Endothelial cell (in vitro differentiated cells): ENCODE measurements at places on chromosomes 4 and X.
A peak's percentile ranks its signal among the peaks of the same experiment; 100 is the strongest.

DNA sequence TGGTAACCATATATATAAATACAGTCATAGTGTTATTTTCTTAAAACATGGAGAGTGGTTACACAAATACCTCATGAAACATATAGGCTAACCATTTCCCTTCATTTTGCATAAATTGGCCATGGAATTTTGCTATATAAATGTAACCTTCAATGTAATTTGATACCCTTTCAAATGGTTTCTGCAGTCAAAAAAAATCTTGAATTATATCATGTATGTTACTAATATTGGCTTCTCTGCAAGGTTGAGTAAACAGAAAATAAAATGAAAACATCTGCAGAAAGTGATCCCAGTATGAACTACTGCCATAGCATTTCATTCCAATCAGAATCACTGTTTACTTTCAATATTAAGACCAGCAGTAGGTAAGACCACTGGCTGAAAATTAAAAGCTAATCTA lies 1165.9 kb upstream of the TENM3 start:
- no peak for DNase-seq

GRCh38 chr4:174600391-174600790 lies 78.1 kb upstream of the HPGD start:
- no peak for DNase-seq

- DNase-seq, result no peak
These were observed 717.6 kb upstream of the TENM3 start for GRCh38 chr4:181525634-181526033.

DNA sequence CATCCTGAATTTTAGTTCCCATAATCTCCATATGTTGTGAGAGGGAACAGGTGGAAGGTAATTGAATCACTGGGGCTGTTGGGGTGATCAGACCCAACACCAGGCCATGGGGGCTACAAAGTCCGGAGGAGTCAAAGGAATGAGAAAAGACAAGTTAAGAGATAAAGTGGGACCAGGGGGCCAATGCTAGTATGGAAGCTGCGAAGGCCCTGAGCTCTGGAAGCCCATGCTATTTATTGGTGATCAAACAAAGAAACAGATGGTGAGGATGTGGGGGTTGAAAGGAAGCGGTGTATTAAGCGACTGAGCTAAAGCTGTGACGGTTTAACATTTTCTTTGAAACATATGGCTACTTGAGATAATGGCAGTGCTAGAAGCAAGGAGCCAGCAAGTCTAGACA lies 132.8 kb downstream of the PDGFC start:
- DNase-seq, result no peak

- no peak for DNase-seq
These were observed 143.6 kb downstream of the FNIP2 start for GRCh38 chr4:158912390-158912789.

GRCh38 chrX:150547375-150548115 lies 20.9 kb upstream of the MTM1 start:
- DNase-seq, result peak; percentile 16

DNA sequence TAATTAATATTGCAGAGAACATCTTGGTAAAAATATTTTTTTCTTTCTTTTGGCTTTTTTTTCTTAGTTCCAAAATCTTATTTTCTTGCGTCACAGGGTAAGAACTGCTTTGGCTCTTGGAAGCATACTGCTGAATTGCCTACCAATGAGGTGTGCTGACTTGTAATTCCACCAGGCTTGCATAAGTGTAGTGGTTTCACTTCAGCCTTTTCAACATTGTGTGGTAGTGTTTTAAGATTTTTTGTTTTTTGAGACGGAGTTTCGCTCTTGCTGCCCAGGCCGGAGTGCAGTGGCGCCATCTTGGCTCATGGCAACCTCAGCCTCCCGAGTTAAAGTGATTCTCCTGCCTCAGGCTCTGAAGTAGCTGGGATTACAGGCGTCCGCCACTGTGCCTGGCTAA lies 42.4 kb downstream of the N4BP2 start:
- no peak for DNase-seq

DNA sequence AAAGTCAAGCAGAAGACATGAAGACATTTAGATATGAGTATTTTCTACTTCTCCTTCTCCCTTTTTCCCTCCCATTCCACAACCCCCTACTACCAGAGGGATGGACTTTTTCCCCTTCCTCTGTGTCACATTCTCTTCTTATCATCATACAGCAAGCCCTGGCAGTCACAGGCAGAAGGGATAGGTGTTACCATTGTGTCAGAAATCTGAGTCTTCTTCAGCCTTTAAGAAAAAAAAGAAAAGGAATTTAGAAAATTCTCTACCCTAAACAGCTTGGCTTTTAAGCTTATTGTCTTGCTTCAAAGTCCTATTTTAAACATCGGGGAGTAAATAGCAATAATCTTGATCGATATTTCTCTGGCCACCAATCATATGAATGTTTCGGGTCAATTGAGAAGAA lies 30.9 kb upstream of the ADH1C start:
- no peak for DNase-seq

GRCh38 chr4:130545596-130545995 lies 1449.6 kb downstream of the C4orf33 start:
- DNase-seq, result no peak

- DNase-seq, result no peak
These were observed 97.0 kb upstream of the LDB2 start for GRCh38 chr4:16995451-16995850.

DNA sequence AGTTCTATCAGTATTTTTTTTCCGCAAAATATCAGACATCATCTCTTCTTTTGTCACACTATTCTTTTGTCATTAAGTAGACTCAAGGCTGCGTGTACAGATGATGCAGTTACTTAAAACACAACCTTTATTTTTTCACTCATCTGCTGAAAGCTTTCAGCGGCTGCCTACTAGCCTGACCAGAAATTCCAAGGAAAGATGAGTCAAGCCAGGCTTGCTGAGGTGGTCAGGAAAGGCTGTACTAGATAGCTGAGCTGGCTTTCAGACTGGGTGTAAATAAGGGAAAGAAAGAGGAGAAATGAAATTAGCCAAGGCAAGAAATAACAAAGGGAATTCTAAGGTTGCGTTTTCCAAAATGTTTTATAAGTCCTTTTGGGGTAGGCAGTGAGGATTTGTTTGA lies 17.9 kb downstream of the STK26 start:
- no peak for DNase-seq

- peak; percentile 7 for DNase-seq
These were observed 13.3 kb upstream of the IL3RA start for GRCh38 chrX:1323315-1323714.

DNA sequence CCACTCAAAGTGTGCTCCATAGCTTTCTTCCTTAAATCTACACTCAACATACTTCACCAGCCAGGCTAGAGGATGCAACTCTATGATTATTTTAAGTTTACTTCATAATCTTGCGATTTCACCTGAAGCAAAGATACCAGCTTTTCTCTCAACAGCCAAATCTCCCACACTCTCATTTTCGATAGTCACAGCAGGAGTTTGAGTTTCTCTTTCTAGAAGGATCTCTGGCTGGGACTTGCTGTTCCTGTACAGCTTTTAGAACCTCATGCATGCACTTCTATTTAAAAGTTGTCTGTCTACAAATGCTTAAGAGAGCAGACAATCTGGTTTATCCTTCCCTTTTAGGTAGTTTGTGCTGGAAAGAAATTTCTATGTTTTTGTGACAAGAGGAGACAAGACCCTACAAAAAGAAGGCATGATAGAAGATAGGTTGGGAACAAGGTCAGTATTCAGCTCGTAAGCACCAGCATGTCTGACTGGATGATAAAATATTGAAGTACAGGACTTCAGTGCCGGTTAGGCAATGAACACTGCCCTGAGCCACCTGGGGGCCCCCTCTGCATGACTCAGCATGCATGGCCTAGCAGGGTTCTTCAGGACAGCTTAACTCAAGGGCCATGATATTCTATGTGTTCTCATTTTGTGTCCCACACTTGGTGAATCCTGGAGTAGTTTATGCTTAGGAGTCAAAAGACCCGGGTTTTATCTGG lies 65.6 kb downstream of the ATXN3L start:
- DNase-seq, result no peak

GRCh38 chr4:9880406-9881197 lies 99.2 kb downstream of the DRD5 start:
- no peak for DNase-seq

DNA sequence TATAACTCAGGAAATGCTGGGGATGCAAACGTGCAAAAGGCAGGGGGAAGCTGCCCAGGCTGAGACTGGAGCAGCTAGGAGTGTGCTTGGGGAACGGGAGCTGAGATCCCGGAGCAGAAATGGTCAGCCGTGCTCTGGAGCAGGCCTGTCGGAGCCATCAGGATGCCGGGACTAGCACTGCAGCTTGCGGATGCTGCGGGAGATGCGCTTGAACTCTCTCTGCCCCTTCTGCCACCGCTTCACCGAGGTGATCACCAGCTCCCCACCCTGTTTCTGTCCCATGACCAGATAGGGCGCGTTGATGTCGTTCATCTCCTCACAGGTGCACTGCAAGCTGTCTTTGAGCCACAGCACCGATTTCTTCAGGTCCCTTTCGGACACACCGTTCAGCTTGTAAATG lies 7.6 kb downstream of the SFRP2 start:
- DNase-seq, result no peak

DNA sequence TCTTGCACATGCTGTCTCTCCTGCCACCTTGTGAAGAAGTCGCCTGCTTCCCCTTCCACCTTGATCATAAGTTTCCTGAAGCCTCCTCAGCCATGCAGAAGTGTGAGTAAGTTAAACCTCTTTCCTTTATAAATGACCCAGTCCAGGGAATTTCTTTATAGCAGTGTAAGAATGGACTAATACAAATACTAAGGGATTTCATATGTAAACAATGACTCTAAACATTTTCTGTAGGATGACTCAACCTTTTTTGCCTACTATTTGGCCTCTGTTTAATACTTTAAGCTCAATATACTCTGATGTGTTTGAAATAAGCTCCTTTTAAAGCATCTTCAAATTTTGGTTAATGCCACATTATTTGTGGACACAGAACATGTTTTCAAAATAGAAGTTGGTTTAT lies 813.5 kb upstream of the SLIT2 start:
- no peak for DNase-seq

GRCh38 chr4:111230265-111230664 lies 607.4 kb upstream of the PITX2 start:
- DNase-seq, result no peak

GRCh38 chr4:165312506-165312905 lies 15.0 kb upstream of the MSMO1 start:
- no peak for DNase-seq

- DNase-seq, result no peak
These were observed 45.6 kb upstream of the BOD1L1 start for GRCh38 chr4:13673167-13673566.

GRCh38 chr4:112284662-112285411 lies 867 bp downstream of the TIFA start:
- no peak for DNase-seq

- no peak for DNase-seq
These were observed 43.5 kb downstream of the PPEF2 start for GRCh38 chr4:75858721-75859120.

- DNase-seq, result no peak
These were observed 131.3 kb downstream of the NSUN7 start for GRCh38 chr4:40881096-40881495.

DNA sequence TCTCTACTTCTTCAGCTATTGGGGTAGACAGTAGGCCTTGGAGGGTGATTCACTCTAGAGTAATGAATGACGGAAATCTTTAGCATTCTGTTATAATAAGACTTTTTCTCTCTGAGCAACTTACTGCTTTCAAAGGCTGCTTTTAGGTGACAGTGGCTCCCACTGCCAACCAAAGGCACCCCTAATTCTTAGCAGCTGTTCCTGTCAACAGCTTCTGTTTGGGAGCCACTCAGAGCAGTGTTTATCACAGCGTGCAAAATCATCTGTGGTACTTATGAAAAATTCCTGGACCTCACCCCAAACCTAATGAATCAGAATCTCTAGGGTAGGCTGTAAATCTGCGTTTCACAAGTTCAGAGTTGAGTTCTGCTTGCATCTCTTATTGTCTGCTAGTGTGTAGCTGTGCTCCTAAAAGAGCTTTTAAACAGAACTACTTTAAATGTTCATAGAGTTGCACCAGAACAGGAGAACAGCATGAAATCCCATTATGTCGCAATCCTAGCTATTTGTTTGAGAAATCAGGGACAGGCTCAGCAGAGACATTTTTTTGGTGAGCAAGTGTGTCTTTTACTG lies 52.8 kb upstream of the POU4F2 start:
- DNase-seq, result no peak

DNA sequence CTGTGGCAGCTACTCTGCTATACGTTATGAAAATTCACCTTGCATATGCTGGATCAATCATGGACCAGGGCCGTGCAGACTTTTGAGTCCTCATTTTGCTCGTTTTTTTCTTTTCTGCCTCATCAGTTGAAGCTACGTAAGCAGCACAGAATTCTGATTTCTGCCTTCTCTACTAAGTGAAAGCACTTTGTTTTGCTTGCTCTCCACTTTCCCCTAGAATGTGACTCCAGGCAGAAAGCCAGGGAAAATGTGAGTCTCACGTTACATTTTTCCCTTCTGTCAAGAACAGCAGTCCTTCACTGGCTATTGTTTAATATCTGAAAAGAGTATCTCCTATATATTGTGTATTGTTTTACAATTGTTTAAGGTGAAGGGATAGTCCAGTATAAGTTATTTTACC lies 1840.1 kb downstream of the PCDH7 start:
- DNase-seq, result no peak

GRCh38 chrX:38626296-38626695 lies 65.0 kb downstream of the TSPAN7 start:
- DNase-seq, result no peak

GRCh38 chr4:82293304-82293703 lies 80.5 kb downstream of the HNRNPD start:
- no peak for DNase-seq

- peak; percentile 27 for DNase-seq
These were observed 11.8 kb upstream of the HPGDS start for GRCh38 chr4:94354474-94354896.

- DNase-seq, result no peak
These were observed 30.6 kb downstream of the DYNLT3 start for GRCh38 chrX:37816766-37817165.

GRCh38 chrX:74422576-74423288 lies 1.4 kb downstream of the SLC16A2 start:
- peak; percentile 44 for DNase-seq

GRCh38 chrX:125405339-125405738 lies 85.7 kb downstream of the TEX13C start:
- DNase-seq, result no peak

DNA sequence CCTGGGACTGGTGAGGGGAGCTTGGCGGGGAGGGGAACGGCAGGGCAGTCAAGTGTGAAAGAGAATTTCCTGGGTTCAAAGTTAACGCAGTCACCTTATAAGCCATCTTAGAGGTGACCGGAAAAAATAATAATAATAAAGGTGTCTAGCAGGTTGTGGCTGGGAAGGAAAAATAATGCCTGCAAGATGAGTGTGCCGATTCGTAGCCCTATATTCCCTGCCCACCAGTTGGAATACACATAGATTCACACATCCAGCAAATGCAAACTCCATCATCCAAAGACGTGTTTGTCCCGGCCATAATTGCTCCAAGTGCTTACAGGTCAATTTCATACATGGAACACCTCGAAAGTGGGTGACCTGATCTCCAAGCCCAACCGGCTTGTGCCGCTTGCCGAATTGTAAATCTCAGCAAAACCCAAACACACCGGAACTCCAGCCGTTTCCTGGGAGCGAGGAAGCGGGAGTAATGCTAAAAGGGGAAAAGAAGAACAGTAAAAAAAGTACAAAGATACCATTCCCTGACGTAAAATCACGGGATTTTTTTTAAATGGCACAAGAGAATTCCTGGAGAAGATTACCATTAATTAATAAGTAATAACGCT lies 1.3 kb upstream of the FAT1 start:
- DNase-seq, result peak; percentile 11

GRCh38 chrX:86806786-86807185 lies 658.5 kb downstream of the DACH2 start:
- peak; percentile 4 for DNase-seq
